ENCODE measurements at places on chromosomes 12 and 14.

GRCh38 chr14:58665773-58666500, 28.2 kb downstream of the DACT1 start:
- DNase-seq = no peak

- no peak for DNase-seq
Measured at GRCh38 chr14:82655770-82656169, 1122.1 kb upstream of the SEL1L start.

- DNase-seq = no peak
Measured at GRCh38 chr12:114847441-114848035, 163.6 kb upstream of the TBX3 start.

GRCh38 chr12:57165741-57166140, 18.3 kb upstream of the LRP1-AS start:
- no peak for DNase-seq

GRCh38 chr12:70507442-70507841, 129.8 kb downstream of the PTPRB start:
- no peak for DNase-seq

GRCh38 chr12:77724367-77724957, 106.2 kb upstream of the NAV3 start:
- no peak for DNase-seq

DNA sequence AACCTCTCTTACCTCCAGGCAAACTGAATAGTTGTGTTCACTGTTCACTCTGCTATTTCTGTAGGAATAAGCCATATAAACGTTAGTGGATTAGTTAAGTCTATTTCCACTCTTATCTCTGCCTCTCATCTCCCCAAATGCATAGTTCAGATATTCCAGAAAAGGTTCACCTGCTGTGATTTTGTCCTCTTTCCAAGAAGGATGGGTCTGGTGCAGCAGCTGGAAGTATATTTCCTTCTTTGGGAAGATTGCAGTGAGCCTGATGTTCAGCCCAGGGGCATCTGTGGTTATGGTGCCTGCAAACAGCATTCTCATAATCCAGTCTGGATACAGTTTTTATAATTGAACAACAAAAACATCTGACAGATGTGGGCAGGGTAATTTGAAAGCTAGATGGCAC, 97.7 kb downstream of the TPH2 start:
- DNase-seq = no peak

- no peak for DNase-seq
Measured at GRCh38 chr12:27595231-27595642, 71.2 kb downstream of the PPFIBP1 start.

GRCh38 chr14:97442363-97442762, 645.2 kb downstream of the VRK1 start:
- DNase-seq = no peak

DNA sequence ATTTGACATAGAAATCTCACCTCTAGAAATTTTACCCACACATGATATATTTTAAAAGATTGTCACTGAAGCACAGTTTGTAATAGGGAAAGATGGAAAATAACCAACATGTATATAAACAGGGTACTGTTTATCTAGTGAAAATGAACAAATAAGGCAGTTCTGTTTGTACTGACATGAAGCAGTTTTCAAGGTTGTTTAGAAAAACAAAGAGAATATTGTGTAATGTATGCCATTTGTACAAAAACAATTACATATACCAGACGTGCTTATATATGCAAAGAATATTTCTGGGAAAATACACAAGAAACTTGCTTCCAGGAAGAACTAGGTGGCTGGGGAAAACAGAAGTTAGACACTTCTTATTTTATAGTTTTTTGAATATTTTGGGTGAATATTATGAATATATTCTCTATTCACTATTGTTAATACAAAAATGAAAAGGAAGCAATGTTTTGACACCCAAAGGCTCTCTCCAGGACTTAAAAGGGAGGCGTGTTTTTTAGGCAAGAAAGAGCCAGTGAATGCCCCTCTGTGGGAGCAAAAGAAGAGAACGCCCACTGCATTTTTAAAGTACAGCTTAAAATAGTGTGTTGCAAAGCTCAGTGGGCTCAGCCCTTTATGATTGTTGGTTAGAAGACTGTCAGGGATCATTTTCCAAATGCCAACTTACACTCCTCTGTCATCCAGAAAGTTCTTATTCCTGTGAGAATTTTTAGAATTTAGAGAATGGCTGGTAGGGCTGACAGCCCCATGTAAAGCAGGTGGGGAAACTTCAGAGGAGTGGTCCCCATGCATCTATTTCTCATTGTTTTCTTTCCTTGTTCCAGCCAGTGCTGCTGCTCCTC, 59.6 kb upstream of the FERMT2 start:
- DNase-seq = no peak

DNA sequence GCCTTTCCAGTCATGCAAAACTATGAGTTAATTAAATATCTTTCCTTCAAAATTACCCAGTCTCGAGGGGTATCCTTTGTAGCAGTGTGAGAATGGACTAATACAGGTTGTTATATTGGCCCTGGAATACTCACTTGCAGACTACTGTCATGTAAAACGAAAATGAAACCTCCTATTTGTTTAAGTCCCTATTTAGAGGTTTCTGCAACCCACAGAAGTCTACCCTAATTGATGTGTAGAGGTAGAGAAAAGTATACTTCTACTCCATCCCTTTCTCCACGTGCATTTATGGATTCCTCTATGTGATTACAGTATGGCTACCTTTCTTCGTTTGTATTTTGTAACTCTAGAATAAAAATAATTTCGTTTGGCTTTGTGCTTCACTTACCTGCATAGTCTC, 371.1 kb downstream of the FSCB start:
- DNase-seq = no peak

- DNase-seq = no peak
Measured at GRCh38 chr12:3728686-3729085, 24.2 kb downstream of the CRACR2A start.

DNA sequence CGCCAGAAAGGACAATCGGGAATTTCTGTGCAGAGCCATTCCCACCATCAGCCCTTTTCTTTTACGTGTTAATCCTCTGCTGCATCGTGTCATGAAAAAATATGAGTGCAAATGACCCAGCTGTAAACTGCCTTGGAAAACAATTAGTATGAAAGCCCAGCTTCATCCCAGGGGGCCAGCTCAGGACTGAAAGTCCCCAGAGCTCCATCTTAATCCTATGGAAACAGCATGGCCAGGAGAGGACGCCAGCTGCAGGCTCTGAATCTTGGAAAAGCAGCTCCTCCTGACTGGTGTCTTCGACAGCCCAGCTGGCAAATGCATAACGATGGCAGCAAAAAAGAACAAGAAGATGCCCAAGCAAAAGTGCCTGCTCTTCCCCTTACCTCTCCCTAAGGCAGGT, 191.5 kb downstream of the NTF3 start:
- DNase-seq = no peak

- DNase-seq = no peak
Measured at GRCh38 chr14:63867933-63868921, 15.4 kb downstream of the SYNE2 start.

DNA sequence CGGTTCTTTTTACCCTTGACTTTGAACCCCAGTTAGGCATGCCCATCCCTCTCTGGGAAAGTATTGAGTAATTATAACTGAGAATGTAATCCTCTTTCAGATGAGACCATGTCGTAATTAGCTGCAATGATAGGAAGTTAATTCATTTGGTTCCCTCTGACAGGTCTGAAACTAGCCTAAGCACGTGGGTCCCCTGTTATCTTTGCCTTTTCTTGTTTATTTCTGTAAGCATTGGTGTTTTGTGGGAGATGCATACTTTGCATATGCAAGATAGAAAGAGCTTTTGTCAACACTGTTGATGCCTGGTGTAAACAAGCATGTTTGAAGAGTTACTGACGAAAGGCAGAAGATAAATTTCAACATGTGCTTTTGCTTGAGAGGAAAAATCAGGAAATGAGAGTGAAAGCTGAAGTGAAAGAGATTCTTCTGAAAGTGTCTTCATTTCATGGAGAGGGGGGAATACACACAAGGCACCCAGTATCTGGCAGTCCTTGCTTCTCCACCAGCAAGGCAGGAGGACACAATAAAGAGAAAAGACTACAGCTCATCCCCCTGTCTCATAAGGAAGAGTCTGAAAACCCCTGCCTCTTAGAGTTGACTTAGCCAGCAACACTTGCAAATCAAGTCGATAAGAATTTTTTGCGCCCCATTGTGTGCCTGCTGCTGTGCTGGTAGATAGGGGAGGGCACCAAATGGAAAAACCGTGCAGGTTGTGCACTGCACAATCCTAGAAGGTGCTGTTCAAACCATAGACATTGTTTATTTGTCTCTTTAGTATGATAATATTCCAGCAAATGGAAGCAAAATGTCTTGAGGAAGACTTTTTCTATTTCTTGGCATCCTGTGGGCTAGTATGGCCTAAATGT, 77.8 kb downstream of the SLC24A4 start:
- no peak for DNase-seq

- no peak for DNase-seq
Measured at GRCh38 chr12:95759718-95760117, 30.8 kb downstream of the NTN4 start.

GRCh38 chr14:45198551-45198950, 54.5 kb downstream of the MIS18BP1 start:
- no peak for DNase-seq

DNA sequence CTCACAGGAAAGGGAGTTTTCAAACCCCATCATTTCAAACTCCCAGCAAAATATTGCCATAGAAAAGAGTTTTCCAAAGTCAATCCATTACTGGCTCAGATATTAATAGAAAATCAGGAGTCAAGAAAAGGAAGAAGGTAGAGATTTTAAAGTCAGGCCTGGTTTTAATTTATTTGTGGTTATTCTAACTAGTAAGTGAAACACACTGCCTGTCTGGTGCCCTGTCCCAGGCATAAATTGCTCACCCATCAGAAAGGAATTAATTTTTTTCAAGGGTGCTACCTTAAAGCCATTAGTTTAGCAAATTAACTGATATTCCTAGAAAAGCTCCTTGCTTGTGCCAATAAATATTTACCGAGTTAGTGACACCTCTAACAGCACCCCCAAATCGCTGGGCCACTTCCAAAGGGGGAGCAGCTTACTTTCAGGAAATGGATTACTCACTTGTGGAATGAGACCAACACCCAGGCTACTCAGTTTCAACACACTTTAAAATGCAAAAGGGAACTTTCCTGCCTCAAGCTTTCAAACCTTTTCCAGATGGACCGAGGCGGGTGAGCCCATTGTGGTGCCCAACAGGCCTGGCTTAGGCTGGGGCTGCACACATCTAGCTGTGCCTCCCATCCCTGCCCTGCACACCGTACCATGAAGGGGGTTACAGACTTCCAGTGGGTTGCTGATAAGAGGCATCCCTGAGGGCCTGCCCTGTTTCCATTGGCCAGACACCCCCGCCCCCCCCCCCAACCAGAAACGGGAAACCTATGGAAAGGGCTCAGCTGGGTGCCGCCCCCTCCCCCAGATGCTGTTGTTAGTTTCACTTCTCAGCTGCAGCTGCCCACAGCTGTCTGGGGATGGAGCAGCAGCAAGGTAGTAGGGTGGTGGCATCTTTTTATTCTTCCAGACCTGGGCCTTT, 117.2 kb downstream of the SAMD4A start:
- DNase-seq = no peak

DNA sequence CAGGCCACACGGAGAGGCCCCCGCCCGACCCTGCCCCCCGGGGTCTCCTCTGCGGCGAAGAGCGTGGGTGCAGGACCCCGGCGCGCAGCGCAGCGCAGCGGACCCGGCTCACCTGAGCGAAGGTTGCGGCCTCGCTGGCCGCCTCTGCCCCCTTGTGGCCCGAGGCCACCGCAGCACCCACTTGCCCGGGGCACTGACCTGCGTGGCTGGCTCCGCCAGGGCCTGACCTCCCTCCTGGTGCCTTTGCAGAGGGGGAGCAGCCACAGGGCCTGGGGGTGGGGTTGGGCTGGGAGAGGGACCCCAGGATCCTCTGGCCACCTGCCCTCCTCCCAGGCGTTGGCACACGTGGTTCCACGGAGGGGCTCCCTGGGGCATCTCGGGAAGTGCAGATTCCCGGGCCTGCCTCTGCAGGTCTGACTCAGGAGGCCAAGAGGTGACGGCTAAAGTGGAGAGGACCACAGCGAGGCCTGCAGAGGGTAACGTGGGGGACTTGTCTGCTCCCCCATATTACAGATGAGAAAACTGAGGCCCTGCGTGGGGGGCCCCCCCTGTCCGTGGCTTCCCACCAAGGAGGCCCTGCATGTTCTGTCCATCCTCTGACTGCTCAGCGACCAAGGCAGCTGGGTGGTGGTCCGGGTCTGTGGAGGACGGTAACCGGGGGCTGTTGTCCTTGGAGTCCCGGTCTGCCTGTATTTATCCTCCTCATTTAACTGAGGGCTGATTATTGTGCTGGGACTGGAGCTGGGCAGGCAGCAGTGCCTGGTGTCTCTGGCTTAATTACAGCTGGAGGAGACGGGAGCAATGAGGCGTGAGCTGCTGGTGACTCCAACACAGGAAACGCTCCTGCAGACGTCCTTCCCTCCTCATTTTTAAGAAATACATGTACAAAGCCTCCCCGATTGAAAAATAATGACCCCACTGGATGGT, 67.9 kb upstream of the BEGAIN start:
- DNase-seq = peak; percentile 44

GRCh38 chr14:65156568-65157366, 54.5 kb upstream of the MAX start:
- no peak for DNase-seq

Data from stimulated activated CD4-positive, alpha-beta T cell treated with anti-CD3 and anti-CD28 coated beads, Interleukin-4, amount 100 ng/mL, for 4 hours (primary cell).